ENCODE measurements at places on chromosomes 2 and 18.

GRCh38 chr2:19059076-19059475 lies 299.3 kb downstream of the OSR1 start:
- DNase-seq, result no peak

- DNase-seq, result no peak
These were observed 30.9 kb upstream of the KCMF1 start for GRCh38 chr2:84940088-84940470.

DNA sequence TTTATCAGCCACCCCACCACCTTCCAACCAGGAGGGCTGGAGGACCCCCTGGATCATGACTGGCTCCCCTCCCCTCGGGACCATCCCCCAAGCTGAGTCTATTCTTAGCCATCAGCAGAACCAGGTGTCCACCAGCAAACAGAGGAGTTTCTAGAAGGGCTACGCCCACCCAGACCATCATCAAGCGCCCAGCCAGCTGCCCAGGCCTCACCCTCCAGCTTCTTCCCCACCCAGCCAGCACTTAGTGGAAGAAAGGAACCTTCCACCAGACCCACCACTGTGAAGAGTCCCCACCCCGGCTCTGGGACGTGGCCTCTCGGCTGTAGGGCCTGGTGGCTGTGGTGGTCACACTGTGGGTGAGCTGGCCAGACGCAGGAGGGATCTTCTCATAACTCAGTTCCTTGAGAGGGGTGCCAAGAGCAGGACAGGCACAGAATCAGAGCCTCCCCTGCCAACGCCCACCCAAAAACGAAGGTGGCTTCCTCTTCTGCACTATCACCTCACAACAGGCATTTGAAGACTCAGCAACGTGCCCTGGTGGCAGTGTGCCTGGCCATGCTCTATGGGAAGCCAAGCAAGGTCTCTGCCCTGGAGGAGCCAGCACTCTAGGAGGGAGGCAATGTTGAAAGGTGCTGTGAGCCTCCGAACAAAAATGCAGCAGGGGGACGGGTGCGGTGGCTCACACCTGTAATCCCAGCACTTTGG lies 19.0 kb downstream of the BIN1 start:
- DNase-seq, result no peak

DNA sequence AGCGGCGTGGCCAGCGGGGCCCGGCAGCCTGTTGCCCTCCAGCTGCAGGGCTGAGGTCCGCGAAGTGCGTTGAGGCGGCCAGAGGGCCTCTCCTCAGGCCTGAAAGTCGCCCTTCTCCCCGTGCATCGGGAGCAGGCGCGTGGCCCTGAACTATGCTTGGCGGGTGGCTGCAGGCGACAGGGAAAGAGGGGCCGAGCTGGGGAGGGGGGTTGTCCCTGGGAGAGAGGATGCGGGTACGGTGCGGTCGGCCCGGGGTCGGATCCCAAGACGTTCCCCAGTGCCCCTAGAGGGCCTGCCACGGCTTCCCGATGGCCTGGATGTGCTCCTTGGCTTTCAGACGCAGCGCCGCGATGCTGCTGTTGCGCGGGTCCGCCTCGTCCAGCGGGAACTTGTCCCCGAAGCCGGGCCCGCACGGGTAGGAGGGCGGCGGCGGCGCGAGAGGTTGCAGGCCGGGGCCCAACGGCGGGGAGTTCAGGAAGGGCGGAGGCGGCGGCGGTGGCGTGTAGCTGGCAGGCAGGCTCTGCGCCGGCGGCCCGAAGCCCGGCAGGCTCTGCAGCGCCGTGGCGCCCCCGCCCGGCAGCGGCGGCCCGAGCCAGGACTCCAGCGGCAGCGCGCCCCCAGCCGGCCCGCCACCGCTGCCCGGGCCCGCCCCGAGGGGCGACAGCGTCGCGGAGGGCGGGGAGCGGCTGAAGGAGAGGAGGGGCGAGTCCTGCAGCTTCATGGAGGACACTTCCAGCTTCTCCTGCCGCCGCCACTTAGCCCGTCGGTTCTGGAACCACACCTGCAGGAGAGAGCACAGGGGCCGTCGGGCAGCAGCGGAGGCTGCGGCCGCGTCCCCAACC lies 4.3 kb downstream of the RAX start:
- peak; percentile 46 for DNase-seq

DNA sequence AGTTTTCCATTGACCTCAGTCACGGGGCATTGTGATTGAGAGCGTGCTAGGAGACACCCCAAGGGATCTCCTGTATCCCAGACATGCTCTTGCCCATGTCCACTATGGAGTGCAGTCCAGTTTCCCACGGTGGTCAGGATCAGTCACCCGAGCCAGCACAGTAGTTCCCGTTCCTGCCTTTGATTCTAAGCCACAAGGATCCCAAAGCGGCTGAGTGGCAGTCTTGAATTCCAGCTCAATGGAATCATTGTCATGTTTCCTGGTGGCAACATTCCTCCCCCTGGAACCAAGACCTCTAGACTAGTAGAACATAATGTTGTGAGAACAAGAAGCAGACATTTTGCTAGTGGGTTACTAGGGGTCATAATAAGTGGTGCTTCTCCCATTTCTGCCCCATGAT lies 154.3 kb downstream of the SEPTIN10 start:
- no peak for DNase-seq

- no peak for DNase-seq
These were observed 77.1 kb downstream of the HS1BP3 start for GRCh38 chr2:20573620-20574422.

- DNase-seq, result no peak
These were observed 44.6 kb downstream of the B3GNT2 start for GRCh38 chr2:62240546-62240945.

- DNase-seq, result no peak
These were observed 21.2 kb downstream of the GPC1 start for GRCh38 chr2:240456447-240457222.

- peak; percentile 5 for DNase-seq
These were observed 285.6 kb downstream of the THSD7B start for GRCh38 chr2:137050949-137051348.

GRCh38 chr2:139386401-139386800 lies 606.2 kb upstream of the NXPH2 start:
- DNase-seq, result no peak

GRCh38 chr2:14759082-14759481 lies 126.6 kb downstream of the LRATD1 start:
- no peak for DNase-seq

DNA sequence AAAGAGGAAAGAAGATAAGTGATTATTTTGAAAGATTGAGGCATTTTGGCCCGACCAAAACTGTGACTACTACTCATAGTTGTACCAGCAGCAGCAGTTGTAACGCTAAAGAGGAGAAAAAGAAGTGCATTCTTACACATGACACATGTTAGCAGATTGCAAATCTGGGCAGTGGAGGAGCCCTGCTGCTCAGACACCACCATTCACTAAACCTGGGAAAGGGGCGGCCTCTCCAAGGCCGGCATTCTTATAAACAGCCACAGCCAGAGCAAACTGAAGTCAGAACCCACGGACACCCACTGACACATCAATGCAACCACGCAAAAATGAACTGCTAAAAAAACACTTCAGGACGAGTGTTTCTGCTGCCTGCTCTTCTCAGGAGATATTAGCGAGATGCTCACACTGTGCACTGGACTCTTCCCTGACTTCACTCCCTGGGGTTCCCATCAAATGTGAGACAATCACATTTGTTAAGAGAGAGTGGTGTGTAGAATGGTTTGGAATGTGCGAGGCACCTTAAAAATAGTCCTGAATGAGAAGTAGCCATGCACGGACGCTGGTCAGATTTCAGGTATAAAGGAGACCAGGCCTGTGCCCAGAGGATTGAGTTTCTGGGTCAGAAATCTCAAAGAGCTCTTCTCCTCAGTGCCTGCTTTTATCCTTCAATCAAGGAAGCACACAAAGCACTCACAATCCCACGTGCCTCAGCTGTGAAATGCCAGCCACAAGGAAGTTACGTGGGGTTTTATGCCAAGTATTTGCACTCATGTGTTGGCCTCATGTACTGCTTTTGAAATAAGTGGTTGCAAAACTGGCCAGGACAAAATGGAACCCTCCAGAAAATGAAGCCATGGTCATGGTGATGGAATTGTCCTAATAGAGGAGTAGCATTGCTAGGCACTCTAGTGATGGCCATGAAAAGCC lies 83.4 kb downstream of the MTCL1 start:
- DNase-seq, result no peak

- no peak for DNase-seq
These were observed 207.0 kb upstream of the VWC2L start for GRCh38 chr2:214203744-214204289.

DNA sequence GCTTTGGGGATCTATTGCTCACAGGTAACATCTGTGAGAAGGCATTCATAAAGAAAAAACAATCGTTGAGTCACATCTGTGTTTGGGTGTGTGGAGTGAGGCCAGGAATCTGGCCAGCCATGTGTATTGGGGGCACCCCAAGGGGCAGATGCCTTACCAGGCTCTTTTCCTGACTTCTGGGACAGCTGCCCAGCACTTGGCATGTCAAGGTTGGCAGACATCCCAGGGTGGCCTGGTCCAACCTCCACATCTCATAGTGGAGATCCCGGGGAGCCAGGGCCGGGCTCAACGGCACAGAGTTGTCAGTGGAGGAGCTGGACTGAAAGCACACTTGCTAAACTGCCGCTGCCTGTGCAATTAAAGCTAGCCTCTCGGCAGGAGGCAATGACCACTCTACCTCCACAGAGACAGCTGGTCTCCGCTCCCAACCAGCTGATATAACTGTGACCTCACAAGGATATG lies 75.3 kb upstream of the MGAT4A start:
- DNase-seq, result peak; percentile 70

DNA sequence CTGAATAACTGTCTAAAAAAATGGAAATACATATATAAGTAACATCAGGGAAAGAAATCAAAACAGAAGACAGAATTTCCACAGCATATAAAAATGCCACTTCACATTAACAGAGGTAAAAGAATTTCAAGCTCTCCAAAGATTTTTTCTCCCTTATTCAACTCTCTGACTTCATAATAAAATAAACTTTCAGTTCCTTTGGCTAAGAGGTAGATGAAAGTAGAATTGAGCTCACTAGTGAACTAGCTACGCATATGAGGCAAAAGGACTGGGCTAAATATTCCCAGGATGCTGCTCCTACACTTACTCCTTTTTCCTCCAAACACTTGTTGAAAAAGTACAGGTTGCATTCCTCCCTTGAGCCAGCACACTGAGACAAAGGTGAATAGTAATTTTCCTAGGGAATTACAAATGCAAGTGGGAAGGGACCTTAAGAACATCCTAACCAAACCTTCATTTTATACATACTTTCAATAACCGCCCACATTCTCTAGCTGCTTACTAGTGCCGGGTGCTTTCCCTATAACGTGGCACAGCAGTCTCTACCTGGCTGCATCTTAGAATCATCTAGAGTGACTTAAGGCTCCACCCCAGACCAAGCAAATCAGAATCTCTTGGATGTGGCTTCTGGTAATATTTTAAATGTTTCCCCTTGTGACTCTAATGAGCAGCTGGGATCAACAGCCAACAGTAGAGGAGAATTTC lies 136.6 kb downstream of the MTCL1 start:
- DNase-seq, result no peak

- no peak for DNase-seq
These were observed 46.7 kb downstream of the MGAT5 start for GRCh38 chr2:134300585-134300984.
